ENCODE measurements at places on chromosomes 5 and 9.
A peak's percentile ranks its signal among the peaks of the same experiment; 100 is the strongest.

GRCh38 chr5:121737120-121737519 is 114.6 kb upstream of the FTMT start:
- DNase-seq, result no peak

DNA sequence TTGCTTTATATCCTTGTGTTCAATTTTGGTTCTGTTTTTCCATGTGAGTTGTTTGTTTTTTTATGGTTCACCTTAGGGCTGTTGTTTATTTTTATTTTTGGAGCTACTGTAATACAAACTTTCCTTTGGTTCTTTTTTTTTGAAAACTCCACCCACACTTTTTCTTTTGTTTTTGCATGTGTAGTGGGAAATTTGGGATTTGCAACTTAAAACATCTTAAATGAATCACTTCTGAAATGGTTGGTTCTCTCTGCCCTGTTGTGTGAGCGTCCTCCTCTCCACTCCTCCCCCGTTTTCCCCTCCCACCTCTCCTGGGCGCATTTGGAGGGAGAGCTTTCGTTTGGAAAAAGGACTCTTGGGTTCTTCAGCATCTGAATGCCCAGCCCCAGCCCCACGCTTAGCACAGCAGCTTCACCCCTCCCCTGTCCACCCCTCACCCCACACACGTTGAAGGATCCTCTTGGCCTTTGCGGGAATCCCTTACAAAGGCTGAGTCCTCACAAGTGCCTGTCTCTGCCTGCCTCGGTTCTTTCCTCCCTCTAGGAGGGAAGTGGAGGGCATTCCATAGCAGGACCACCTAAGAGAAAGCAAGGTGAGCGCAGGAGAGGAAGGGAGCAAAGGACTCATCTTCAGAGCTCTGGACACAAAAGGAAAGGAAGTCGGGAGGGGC is 67.2 kb downstream of the DMRT1 start:
- no peak for DNase-seq

DNA sequence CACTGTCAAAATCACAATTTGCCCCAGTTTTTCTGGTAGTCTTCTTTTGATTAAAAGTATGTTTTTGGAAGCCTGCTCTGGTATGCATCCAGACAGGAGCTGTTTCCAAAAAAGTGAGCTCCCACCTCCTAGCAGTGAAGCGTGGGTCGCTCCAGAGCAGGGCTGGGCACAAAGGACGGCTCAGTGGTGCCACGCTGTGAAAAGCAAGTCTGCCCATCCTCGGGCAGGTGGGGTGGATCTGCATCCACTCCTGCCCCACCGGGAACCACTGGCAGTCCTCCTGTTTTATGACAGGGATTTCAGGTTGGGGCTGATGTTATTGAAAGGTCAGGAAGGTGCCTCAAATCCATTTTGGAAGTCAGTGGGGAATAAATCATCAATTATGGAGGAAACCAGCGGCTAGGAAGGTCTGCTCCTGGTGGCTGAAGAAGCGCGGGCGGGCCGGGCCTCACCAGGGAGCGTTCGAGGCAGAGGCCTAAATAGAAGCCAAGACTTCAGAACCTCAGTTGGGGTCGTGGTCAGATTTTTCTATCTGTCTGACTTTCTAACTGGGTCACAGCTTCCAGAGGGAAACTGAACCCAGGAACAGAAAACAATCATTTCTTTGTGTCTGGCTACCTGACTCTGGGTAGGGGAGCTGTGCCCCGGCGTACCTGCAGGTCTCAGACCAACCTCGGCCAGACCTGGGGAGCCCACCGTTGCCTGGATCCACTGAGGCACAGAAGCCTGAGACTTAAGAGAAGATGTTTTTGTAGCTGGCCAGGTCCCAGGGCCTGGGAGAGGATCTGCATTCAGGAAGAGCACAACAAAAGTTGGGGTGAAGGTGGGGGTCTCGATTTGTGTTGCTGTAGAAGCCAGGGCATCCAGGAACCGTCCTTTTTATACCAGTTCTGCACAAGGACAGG is 168.1 kb downstream of the PAX5 start:
- no peak for DNase-seq

DNA sequence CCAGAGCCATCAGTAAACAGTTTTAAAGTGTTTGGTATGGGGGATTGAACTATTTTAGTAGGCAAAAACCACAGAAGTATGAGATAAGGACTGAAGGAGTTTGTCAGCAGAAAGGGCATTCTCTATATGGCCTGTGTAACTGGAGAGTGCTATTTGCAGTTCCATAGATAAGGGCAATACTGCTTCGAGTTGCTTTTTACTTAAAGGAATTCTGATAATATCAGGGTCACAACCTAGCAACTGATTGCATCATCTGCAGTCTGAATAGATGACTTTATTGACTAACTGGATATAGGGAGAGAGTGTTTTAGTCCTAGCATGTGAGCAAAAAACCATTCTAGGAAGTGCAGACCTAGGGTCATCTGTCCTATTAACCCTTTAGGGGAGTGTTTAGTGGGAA is 645.2 kb upstream of the PTPRD start:
- DNase-seq, result no peak

DNA sequence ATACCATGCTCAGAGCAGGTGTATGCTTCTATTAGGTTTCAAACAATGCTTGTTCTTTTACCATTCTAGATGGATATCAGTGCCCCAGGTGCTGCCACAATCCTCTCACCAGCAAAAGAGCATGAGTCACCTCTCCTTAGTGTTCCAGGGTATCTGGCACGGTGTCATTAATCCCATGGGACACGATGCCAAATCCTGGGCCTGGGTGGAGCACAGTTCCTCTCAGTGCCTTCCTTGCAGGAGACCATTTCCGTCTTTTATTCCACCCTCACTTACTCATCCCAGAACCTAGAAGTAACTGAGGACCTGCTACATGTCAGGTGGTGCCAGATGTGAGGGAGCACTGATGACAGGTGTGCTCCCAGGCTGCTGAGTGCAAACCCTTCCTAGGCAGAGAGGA is 1.3 kb upstream of the OR13J1 start:
- DNase-seq, result no peak

GRCh38 chr9:112059145-112059965 is 115.7 kb downstream of the SUSD1 start:
- peak; percentile 95 for DNase-seq

DNA sequence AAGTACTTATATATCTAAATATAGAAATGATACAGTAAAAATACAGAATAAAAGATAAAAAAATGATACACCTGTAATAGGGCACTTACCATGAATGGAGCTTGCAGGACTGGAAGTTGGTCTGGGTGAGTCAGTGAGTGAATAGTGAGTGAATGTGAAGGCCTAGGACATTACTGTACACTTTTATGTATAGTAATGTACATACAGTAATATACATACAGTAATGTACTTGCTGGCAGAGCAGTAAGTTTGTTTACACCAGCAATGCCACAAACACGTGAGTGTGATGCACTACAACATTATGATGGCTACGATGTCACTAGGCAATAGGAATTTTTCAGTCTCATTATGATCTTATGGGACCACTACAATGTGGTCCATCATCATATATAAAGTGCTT is 34.2 kb downstream of the SUSD1 start:
- DNase-seq, result no peak

- DNase-seq, result no peak
These were observed 32.1 kb downstream of the PROP1 start for GRCh38 chr5:177963966-177964365.

DNA sequence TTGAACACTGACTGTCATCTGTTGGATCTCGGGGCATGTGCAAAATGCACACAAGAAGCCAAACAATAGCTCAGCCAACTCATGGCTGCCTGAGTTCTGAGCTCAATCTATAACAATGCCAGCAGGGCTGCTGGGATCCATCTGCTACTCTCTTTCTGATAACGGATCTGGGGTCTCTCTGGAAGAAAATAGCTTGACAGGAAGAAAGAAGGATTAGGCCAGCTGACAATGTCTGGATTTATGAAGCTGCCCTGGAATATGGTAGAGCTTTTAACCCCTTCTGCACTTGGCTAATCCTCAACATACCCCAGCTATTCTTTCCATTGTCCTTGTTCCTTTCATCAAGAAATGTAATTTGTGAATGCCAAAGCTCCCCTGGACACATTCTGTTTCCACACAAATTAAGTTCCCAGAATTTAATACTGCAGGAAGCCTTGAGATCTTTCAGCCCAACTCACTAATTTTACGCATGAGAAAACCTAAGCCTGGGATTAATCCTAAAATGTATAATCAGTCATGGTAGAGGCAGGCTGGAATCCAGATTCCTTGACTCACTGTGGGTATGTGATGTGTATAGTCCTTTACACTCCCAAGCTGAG is 62.7 kb upstream of the PCA3 start:
- DNase-seq, result peak; percentile 44

DNA sequence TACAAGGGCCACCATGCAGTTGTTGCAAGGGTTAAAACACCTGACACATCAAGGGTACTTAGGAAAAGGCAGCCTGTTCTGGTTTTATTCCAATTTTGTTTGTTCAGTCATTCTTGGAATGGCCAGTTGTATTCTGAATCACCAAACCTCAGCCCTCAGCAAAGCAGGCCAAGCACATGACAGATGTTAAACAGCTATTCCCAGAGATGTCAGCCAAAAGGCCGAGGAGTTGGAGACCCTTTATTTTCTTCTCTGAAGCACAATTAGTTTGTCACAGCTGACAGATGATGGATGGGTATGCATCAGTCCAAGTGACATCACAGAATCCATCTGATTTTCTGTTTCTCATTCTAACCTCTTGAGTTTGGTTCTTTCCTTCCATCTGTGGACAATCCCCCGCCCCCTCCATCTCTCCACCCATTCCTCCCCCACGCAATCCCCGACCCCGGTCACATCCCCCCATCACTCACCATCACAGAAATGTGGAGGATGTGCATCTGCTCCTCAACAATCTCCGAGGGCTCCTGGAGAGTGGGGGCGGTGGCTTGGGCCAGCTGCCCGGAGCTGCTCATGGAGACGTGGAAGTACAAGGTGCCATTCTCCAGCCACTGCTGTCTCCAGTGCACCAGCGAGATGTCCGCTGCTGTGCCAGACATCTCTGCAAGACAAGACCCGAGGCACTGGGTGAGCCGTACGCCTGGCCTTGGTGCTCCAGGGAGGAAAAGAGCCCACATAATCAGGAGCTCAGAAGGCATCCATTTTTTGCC is 123.8 kb downstream of the ASTN2 start:
- DNase-seq, result no peak

DNA sequence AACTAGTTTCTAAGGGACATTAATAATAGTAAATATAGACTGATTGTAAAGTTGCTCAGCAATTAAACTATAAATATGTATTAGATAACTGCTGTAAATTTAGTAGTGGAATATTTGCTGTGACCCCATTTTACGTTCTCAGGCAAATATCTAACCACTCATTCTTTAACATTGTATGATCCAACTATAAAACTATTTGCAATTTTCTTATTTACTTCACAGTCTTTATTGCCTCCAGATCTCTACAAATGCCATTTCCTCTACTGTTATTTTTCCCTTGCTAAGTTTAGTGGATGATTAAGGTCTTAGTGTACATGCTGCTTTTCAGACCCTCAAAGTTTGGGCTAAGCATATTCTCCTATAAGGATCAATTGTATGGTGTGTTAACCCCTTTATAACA is 526.2 kb upstream of the ST8SIA4 start:
- DNase-seq, result no peak

DNA sequence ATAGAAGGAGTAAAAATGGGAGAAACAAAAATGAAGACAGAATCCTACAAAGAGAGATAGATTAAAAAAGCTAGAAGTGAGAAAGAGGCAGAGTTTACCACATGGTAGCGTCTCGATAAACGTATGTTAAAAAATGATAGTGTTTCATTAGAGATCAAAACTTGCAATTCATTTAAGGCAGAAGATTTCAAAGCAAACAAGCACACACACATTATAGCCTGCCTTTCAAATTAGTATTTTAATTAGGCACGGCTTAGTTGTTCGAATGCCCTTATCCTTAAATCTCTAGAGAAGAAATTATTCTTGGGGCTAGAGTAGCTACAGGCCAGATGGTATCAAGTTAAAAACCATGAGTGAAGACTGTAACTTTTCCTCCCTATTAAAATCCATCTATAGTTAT is 6.0 kb downstream of the STOM start:
- no peak for DNase-seq

GRCh38 chr9:137286975-137287383 is 9.5 kb downstream of the TOR4A start:
- DNase-seq, result peak; percentile 36

DNA sequence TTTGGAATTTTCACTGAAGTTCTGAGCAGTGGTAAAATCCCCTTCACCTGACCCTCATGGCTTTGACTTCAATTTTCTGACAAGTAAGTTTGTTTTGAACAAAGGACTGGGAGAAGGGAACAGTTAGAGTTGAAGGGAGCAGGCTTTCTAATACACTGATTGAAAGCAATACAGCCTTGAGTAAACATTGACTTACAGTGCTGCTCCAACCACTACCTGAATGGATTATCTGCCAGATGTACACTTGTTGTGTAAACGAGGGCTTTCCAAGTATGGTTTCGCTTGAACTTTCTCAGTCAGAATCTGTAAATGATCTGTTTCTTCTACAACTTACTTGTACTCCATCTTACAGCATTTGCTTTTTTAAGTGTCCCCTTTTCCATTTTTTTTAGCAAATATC is 1414.9 kb upstream of the NUDT12 start:
- DNase-seq, result no peak

DNA sequence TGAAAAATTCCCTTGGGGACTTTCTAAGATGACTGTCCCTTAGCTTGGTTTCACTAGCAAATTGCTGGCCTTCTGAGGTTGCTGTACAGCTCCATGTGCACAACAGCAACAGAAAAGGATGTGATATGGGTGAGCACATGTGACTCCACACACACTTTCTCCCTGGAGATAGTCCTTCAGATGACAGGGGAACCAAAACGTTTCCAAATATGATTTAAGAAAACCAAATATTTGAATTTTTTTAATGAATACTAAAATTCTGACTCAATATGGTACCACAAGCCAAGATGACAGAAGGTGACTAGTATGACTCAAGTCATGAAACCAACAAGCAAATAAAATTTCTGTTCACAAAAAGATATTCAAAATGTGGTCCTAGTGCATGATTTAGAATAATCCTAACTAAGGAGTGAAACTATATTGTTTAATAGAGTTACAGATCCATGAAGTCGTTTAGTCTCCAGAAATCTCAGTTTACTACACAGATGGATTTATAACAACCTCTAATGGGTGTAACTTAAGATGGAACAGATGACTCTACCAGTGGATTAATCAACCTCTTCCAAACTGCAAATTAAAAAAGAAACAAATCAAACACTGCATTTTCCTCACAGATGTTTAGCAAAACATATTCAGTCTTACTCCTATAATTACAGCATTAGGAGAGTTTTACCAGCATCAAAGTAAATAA is 144.8 kb upstream of the PIK3R1 start:
- DNase-seq, result no peak

DNA sequence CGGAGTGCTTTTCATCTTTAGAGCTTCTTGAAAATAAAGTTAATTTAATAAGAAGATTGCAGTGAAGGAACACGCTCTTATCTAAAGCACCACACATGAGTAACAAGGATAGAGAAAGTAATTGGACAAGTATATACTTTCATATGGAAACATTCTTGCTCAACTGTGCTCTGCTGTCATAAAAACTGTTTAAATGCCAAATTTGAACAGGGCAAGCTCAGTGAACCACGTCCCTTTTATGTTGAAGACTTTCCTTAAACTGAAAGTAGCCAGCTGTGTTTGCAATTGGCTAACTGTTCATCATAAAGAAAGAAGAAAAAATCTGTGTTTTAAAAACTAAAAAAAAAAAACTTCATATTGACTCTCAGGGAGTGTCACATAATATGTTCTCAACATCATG is 1610.7 kb upstream of the C9orf72 start:
- no peak for DNase-seq

- no peak for DNase-seq
These were observed 476.3 kb downstream of the CCDC171 start for GRCh38 chr9:16029046-16029615.
